Stimulated activated naive B cell treated with anti-CD40 and anti-IgM and Interleukin-4, amounts not matched to agents 10 μg/mL and 1 μg/mL and 100 μg/mL, for 72 hours (primary cell): ENCODE measurements at places on chromosomes 12 and 14.

- no peak for DNase-seq
Measured at GRCh38 chr12:54352891-54353874, 11.1 kb downstream of the GPR84 start.

- no peak for DNase-seq
Measured at GRCh38 chr14:39956372-39956771, 524.1 kb upstream of the FBXO33 start.

DNA sequence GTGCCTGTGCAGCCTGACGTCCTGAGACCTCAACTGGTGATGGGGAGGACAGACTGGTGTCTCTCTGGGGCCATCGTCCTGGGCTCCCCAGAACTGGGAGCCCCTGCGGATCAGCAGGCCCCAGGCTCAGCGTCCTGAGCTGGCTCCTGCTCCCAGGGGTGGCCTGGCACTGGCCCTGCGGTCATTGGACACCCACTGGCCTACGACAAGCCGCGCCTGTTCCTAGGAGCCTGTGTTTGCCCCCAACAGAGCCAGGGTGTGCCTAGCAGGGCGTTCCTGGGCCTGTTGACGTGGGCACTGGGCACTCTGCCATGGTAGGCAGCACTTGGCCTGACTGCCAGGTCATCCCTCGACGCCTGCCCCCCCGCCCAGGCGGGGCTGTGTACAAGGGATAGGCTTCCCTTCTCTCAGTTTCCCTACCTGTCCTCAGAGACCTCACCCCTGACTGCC lies 8.4 kb downstream of the ADSS1 start:
- DNase-seq: no peak

DNA sequence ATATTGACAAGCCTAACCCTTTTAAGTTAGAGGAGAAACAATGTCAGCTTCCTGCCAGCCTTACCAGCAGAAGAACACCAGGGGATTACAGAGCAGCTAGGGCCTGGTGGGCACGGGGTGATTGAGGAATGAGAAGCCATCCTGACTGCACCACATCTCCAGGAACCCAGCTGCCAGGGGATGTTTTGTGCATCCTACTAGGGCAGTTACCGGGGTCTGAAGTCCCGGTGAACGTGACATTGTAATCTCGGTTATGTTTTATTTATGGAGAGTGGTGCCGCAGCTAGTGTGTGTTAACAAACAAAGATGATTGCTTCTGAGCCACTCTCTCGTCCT lies 115.9 kb downstream of the BCL11B start:
- DNase-seq: no peak

DNA sequence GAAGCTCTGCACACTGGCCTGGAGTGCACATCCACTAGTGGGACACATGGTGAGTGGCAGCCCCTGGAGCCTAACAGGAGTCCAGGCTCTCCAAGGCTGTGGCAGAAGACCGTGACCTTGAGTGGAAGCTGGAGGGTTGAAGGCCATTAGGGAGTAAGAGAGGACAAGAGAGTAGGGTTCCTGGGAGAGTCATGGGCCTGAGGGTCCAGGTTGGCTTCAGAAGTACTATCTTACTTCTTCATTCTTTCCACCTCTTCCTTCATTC lies 406 bp downstream of the IL23A start:
- DNase-seq: no peak

- no peak for DNase-seq
Measured at GRCh38 chr12:1716215-1716862, 25.5 kb downstream of the ADIPOR2 start.

DNA sequence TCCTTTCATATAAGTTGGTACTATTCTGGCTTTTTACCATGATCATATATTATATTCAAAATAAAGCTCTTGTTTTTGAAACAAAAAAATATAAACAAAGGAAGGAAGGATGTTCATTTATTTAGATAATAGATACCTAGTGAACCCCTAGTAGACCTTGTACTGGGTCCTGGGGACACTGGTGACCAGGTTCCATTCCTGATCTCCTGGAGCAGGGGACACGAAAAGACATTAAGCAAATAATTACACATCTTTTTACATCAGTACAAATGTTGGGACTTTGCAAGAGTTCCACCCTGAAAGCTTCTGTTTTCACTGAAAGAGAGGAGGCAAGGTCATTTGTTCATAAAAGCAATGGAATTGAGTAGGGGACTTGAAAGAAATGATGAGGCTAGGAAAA lies 49.3 kb upstream of the SLC38A4 start:
- DNase-seq: no peak

- no peak for DNase-seq
Measured at GRCh38 chr12:124686370-124687173, 119.2 kb upstream of the NCOR2 start.

GRCh38 chr12:46160101-46160980 lies 108.5 kb downstream of the SLC38A1 start:
- no peak for DNase-seq

- DNase-seq: no peak
Measured at GRCh38 chr14:94158239-94158883, 15.8 kb upstream of the PPP4R4 start.

DNA sequence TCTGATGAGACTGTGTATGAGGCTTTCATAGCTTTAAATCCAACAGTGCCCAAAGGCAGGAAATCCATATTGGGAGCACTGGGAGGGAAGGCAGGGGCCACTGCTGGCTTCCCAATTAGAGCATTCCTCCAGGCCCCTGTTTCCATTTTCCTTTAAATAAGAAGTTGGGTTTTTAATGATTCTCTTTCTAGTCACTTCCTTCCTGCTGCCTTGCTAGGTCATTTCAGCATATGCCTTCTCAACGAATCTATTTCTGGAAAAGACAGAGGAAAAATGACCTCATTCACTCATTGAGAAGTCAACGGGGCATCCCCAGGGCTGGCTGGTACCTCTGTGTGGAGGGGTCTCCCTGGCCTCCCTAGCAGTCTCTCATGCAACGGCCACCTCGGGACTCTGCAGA lies 43.5 kb downstream of the IGF1 start:
- no peak for DNase-seq

DNA sequence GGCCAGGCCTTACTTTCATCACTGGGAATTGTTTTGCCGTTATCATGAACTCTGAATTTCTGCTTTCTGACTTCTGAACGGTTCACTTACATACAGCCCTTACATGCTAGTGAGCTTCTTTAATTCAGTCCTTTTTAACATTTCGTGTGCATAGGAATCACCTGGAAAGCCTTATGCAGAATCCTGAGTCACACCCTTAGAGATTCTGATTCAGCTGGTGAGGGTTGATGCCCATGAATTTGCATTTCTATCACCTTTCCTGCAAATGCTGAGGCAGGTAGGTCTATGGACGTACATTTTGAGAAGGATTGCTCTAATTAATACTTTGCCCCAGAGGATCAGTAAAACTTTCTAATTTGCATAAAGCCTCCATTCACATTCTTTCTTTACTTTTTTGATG lies 44.0 kb downstream of the PPHLN1 start:
- no peak for DNase-seq

DNA sequence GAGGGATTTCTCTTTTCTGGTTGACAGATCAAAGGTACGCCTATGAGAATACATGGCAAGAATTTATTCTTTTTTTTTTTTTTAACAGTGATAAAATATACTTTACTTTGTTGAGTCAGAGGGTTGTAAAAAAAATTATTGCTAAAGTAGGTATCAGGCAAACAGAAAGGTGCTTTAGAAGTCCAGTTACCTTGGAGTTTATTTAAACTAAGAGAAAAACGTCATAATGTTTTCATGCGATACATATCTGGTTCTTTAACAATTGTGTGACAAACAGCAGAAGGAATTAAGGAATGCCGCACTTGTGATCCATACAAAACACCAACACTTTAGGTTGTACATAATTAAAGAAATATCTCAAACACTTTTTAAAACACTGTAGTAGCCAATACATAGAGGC lies 94.2 kb downstream of the BORCS5 start:
- no peak for DNase-seq

GRCh38 chr12:94260017-94260416 lies 111.6 kb downstream of the PLXNC1 start:
- DNase-seq: no peak

DNA sequence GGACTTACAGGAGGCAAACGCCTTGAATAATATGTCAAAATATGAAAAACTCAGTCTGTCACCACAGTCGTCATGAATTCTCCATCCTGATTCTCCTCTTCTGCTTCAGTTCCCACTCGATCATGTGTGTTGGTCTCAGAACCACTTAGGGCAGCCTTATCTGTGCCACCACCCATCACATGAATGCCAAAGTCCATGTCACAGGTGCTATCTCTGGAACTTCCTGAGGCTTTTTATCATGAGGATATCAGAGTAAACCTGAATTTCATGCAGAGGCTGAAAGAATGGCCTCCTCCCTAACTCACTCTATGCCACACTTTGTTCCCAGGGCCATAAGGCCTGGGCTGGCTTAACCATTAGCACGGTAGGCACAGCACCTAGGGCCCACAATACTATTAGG lies 28.8 kb upstream of the MAP3K9 start:
- DNase-seq: no peak

GRCh38 chr12:6632026-6632983 lies 3.5 kb downstream of the LPAR5 start:
- peak; percentile 64 for DNase-seq

DNA sequence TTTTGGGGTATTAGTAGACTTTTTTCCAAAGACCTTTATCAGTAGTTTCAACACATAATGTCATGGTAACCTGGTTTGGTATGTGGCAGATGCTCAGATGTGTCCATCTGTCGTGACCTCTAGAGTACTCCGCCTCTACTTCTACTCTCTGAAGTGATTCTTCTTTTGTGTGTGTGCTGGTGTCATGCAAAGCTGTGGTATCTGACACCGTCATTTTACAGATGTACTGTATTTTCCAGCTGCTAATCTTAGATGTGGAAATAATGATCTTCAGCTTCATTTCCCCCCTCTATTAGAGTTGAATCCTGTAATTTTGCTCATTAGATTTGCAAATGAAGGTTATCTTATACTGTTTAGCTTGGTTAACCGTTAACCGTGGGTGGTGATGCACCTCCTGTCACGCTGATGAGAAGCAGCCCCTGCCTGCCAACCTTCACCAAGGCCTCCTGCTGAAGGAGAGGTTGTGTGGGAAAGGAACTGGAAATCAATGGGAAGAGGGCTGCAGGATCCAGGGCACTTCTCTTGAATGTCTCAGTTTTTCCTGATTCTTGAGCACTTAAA lies 222.4 kb upstream of the AMIGO2 start:
- no peak for DNase-seq

GRCh38 chr12:92717202-92717601 lies 14.4 kb downstream of the PLEKHG7 start:
- no peak for DNase-seq

DNA sequence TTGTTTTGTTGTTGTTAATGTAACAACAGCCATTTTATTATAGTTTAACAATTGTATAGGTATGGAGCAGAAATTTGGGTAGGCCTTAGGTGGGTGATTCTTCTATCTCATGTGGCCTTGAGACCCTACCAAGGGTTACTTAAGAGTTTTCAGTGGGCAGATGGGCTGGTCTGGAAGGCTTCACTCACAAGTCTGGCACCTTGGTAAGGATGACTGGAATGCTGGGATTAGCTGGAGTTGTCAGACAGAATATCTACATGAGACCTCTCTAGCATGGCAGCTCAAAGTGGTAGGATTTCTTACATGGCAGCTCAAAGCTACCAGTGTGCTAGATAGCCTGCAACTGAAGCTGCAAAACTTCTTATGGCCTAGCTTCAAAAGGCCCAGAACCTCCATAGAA lies 2.2 kb upstream of the MARS1 start:
- DNase-seq: no peak

- DNase-seq: no peak
Measured at GRCh38 chr14:105385322-105385637, 13.1 kb upstream of the TEX22 start.

GRCh38 chr14:52350445-52350844 lies 36.3 kb downstream of the PTGER2 start:
- DNase-seq: no peak

DNA sequence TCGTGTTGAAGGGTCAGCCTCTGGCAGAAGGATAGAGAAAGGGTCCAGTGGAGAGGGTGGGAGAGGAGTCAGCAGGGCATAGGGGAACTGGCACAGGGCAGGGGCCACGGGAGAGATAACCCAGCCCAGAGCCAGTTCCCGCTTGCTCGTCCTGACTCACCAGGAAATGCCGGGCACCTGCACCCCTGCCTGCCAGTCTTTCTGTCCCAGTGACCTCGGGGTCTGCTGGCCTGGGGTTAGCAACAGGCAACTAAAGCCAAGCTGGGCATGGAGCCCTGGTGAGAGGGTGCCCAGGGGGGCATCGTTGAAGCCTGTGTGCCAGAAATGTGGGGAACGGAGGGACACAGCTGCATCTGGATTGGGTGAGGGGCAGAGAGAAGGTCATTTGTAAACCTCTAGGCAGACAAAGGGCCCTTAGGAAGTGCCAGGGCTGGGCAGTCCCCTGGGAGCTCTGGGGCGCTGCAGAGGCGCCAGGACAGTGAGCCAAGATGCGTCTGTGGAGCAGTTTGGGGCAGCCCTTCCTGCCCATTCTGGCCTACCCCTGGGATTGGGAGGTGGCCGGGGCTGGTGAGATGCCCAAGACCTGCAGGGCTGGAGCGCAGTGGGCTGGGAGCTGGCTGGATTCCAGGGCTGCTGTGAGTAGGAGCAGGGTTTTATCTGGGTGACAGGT lies 5.5 kb downstream of the TNFAIP2 start:
- DNase-seq: no peak

DNA sequence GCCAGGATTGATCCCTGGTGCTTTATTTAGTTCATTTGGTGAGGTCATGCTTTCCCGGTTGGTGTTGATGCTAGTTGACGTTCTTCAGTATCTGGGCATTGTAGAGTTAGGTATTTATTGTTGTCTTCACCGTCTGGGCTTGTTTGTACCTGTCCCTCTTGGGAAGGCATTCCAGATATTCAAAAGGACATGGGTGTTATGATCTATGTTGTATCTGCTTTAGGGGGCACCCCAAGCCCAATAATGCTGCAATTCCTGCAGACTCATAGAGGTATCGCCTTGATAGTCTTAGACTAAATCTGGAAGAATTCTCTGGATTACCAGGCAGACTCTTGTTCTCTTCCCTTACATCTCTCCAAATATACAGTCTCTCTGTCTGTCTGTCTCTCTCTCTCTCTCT lies 42.1 kb downstream of the AK7 start:
- DNase-seq: no peak

GRCh38 chr12:19130224-19131024 lies 891 bp downstream of the PLEKHA5 start:
- DNase-seq: peak; percentile 4

GRCh38 chr12:32501835-32502333 lies 102.5 kb downstream of the FGD4 start:
- DNase-seq: no peak
